ENCODE measurements at places on chromosomes 12 and 14.
A peak's percentile ranks its signal among the peaks of the same experiment; 100 is the strongest.

DNA sequence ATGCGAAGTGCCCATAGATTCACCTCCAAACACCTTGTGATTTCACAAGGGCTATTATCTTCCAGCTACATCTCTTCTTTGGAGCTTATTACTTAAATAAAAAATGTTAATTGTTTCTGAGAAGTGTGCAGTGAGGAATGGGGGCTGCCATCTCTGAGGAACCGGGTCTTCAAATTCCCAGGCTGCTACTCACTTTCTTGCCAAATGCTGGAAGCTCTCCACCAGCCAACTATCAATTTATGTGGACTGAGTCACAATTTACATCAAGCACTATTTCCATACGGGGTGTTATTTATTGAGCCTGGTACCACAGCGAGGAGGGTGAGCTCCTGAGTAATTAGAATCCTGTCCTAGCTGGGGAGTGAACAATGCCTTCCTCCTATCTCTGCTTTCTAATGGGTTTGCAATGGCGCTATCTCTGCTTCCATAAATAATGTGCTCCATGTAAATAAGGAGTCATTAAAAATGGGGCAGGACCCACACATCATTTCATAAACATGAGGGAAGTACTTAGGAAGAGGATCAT, 898.3 kb downstream of the VRK1 start:
- no peak for DNase-seq

DNA sequence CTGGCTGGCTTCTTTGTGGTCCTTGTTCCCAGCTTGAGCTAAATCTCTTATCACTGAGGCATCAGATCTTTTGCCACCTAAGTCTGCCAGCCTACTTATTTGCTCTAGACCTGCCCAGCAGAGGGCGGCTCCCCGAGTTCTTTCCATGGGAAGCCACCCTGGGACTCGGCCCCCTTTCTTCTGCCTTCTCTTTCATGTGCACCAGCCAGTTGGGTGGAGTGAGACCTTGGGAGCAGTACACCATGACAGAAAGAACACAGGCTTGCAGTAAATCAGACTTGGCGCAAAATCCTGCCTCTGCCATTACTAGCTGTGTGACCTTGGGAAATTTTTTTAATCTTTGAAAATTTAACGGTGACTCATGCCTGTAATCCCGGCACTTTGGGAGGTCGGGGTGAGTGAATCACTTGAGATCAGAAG, 7.4 kb downstream of the SMAGP start:
- DNase-seq: peak; percentile 58

- DNase-seq: no peak
Measured at GRCh38 chr12:52120951-52121823, 41.7 kb downstream of the SMIM41 start.

DNA sequence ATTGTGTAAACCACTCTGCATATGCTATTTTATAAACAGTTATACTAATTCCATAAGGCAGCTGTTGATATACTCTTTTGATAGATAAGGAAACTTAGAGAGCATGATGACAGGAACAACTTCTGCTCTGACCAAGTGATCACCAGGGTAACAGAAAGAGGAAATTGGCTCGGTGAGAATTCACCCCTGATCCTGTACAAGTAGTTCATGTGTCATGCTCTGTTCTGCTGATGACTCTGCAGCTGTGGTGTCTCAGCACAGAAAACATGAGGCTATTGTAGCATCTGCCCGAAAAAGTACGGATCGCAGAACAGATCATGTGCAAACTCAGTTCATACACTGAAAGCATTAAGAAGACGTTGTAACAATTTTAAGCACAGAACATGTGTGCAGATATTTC, 345.0 kb downstream of the LRIG3 start:
- peak; percentile 64 for DNase-seq

All from fibroblast of pulmonary artery (primary cell).